Stimulated activated naive CD4-positive, alpha-beta T cell (primary cell): ENCODE measurements at places on chromosomes 2 and 18.

- DNase-seq = no peak
Measured at GRCh38 chr2:63870679-63871078, 29.0 kb downstream of the UGP2 start.

DNA sequence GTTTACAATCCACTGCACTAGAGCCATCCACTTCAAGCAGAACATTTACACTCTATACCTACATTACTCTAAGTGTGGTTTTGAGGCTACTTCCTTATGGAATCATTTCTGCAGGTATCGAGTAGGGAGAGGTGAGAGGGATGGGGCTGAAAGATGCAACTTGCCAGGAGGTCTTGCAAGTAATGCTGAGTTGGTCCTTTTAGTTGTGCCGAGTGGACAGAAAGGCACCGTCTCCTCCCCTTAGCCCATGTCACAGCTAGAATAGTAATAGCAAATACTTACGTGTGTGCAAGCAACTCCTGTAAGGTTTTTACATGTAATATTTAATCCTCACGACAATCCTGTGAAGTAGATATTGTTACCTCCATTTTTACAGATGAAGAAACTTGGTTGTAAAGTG is 158.8 kb upstream of the TTC39C start:
- no peak for DNase-seq

- no peak for DNase-seq
Measured at GRCh38 chr2:214069254-214069653, 341.6 kb upstream of the VWC2L start.

DNA sequence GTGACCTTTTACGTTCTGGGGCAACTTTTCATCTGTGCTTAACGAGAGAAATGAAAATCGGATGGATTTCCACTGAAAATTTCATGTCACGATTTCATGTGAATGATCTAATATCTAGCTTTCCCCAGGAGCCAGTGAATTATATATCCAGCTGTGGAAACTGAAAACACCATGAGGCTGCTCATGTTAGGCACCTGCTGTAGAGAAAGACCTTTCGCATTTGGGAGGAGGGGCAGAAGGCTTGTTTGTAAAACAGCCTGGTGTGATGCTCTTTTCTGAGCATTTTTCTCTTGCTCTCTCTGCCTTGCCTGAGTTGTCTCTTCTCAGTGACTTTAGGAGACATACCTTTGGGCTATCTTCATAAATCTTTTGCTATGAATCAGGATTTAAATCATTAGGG is 84.6 kb upstream of the CYP1B1 start:
- DNase-seq = no peak

- no peak for DNase-seq
Measured at GRCh38 chr2:142140434-142140845, 9.6 kb upstream of the LRP1B start.

- DNase-seq = no peak
Measured at GRCh38 chr2:17373741-17374140, 144.5 kb downstream of the RAD51AP2 start.

DNA sequence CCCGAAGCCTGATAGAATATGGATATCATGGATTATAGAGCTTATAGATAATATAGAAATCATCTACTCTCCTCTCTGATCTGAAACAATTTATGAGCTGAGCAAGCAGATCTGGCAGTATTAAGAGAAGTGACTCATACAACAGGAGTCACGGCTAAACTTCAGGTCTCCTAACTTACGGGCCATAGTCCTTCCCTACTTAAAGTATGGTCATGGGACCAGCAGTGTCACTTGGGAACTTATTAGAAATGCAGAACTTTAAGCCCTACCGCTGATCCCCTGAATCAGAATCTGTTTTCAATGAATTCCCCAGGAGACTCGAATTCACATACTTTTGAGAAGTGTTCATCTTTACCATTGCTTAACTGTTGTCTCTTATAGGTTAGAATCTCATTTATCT is 195.7 kb upstream of the FANCL start:
- no peak for DNase-seq

- DNase-seq = no peak
Measured at GRCh38 chr2:198383392-198383791, 579.0 kb downstream of the PLCL1 start.

DNA sequence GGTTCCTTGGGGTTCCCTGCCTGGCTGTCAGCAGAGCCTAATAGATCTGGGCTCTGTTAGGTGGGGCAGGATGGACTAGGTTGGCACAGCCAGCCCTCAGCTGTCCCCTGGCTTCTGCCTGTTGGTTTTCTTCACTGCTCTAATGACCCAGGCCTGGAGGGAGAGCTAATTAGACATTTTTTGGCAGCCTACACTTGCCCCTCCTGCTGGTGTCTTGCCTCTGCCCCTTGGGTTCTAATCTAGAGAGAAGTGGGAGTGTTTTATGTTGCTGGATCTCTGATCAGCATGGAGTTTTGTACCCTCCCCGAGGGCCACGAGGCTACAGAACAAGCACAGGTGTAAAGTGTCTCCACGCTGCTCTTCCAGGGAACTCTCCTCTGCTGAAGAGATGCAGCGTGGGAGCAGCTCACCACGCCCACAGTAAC is 199.4 kb upstream of the RASGRP3 start:
- DNase-seq = no peak

GRCh38 chr2:105872830-105873229 is 128.1 kb downstream of the NCK2 start:
- DNase-seq = no peak

- no peak for DNase-seq
Measured at GRCh38 chr2:55861733-55862132, 61.8 kb downstream of the EFEMP1 start.

GRCh38 chr2:233439191-233439590 is 84.9 kb downstream of the DGKD start:
- no peak for DNase-seq

- no peak for DNase-seq
Measured at GRCh38 chr2:160505256-160505655, 11.6 kb upstream of the RBMS1 start.

- no peak for DNase-seq
Measured at GRCh38 chr2:118403658-118404451, 315.6 kb downstream of the INSIG2 start.

- DNase-seq = no peak
Measured at GRCh38 chr2:172380436-172381274, 46.7 kb upstream of the ITGA6 start.

GRCh38 chr2:223959688-223960087 is 2.4 kb downstream of the MRPL44 start:
- peak; percentile 13 for DNase-seq

GRCh38 chr2:205216092-205216491 is 466.2 kb upstream of the NRP2 start:
- no peak for DNase-seq

DNA sequence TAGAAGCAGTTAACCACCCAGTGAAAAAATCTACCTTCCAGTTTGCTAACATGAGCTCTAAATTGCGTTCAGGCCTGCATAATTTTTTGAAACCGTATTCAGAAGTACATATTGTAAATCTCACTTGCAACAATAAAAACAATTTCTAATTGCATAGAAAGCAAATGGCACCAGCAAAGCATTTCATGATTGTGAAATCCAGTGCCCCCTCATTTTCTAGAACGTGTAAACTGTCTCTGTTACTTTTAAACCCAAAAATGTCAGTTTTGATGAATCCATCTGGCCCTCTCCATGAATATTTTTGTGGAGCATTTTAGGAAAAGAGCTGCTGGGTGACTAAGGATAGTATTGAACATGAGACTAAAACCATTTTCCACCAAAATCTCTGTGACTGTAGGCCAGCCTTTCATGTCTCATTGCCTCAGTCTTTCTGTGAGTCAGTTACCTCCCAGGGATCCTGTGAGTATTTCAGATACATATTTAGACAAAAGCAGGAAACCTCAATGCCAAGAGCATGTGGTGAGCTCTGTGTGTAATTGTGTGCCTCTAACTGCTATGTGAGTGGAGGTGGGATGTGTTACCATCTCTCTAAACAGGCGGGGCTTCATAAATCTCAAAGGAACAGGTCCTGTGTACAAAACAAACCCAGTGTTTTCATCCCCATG is 477.8 kb upstream of the DCC start:
- no peak for DNase-seq

GRCh38 chr2:121519153-121519552 is 11.5 kb upstream of the RNU4ATAC start:
- no peak for DNase-seq

DNA sequence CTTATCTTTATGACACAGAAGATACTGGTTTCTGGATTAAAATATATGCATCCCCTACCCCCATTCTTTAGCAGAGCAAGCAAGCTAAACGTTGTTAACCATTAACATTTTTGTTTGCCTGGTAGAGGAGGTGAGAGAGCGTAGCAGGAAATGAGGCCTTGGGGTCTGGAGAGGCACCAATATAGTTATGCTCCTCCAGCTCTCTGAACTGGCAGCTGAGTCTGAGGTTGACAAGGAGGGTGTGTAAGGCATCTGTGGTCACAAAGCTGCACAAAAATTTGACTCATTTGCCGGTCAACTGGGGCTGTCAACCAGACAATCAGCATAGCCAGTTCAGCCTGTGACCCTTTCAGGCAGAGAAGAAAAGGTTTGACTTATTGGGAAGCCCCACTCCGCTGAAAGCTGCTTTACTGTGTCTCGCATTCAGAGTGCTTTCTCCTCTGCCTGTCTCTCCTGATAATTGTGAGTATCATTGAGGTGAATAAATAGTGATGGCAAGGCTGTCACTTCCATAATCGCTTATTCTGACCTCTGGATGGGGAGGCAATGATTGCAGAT is 647.5 kb upstream of the SETBP1 start:
- no peak for DNase-seq

GRCh38 chr2:12556762-12557161 is 160.0 kb upstream of the TRIB2 start:
- DNase-seq = peak; percentile 1

DNA sequence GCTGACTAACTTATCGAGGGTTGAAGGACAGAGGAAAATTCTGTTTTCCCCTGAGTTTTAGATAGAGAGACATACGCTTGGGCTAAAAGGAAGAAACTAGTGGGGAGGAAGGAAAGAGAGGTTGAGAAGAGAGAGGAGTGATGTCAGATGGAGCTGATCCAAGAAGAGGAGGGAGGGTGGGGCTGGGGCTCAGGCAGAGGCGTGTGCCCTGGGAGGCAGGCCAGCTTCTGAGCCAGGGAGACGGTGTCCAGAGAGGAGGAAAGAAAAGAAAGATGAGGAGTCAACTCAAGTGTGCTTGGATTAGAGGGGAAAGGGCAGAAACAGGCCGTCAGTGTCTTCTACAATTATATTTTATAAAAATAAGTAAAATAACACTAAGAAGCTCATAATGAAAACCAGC is 56.2 kb downstream of the EMILIN2 start:
- DNase-seq = no peak

DNA sequence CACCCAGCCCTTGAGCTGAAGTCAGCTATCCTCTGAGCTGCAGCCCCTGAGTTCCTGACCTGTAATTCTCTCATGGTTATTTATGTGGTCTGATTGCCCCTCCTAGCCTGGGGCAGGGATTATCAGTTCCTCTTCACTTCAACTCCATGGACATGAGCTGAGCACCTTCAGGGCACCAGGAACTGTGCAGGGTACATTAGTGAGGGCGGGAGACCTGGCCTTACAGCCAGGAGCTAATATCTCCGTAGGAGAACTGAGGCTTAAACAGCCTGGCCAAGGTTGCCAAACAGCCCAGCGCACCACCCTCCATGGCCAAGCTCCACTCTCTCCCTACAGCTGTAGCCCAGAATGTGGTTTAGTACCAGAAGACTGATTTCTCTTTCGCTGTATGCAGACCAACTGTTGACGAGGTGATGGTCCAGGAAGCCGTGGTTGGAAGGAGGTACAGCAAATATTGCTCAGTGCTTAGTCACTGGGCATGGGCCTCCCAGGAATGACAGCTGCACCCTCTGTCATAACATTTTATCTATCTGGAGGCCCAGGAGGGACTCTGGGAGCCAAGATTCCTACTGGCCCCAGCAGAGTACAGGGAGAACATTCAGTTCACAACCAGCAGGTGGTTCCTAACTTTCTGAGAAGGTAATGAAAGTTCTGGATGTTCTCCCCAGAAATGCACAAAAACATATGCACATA is 228.7 kb upstream of the SIX2 start:
- no peak for DNase-seq

GRCh38 chr18:29969876-29970275 is 1072.7 kb downstream of the DSC3 start:
- DNase-seq = no peak

DNA sequence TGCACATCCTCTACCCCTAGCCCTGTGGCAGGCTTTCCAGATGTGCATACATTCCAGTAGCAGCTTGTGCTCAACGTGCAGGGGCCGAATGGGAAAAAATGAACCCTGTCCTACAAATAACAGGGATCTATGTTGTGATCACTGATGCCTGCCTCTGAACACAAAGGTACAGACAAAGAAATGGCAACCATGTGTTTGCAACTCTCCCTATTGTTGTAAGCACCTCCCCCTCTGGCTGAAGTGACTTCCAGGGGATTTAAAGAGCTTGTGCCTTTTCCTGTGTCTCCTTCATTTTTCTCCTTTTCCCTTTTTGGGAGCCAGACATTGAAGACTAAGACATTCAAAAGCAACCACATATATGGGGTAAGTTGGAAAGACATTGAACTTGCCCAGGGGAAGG is 21.6 kb downstream of the ARHGAP25 start:
- DNase-seq = no peak

DNA sequence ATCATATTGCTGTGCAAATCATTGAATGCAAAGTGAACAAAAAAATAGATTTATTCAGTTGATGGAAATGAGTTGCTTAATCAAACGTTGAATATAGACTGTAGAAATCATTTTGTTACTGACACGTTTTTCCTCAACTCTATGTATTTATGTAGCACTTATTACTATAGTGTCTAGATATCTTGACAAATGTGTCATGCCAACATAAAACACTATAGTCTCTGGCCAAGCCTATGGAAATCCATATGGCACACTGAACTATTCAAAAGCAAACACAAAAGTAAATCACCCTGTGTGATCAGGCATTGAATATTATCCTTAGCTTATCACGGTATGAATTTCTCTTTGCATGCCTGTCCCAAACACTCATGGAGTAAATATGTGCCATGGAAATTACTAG is 131.3 kb downstream of the ZNF804A start:
- DNase-seq = no peak

DNA sequence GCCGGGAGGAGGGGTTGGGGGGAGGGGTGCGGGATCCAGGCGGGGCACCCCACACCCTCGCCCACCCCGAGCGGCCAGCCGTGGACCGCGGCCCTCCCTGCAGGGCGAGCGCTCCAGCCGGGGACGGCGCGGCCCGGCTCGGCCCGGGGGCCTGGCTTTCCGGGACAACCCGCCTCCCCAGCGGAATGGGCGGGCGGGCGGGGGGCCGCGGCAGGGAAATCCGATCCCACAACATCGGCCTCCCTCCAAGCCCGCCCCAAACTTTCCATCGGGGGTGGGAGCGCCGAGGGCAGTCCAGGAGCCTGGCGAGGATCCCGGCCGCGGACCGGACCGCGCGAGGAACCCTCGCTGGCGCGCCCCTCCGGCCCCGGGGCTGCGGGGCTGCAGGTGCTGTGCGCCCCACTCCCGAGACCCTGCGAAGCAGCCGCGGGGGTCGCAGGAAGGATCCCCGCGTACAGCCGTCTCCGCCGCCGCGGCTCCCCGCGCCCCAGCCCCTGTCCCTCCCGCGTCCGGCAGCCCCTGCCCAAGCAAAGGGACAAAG is 529 bp downstream of the SEMA4C start:
- DNase-seq = no peak
